C1 segment of cervical spinal cord (tissue), 14 donors: ENCODE measurements at places on chromosomes 1 and 21.

DNA sequence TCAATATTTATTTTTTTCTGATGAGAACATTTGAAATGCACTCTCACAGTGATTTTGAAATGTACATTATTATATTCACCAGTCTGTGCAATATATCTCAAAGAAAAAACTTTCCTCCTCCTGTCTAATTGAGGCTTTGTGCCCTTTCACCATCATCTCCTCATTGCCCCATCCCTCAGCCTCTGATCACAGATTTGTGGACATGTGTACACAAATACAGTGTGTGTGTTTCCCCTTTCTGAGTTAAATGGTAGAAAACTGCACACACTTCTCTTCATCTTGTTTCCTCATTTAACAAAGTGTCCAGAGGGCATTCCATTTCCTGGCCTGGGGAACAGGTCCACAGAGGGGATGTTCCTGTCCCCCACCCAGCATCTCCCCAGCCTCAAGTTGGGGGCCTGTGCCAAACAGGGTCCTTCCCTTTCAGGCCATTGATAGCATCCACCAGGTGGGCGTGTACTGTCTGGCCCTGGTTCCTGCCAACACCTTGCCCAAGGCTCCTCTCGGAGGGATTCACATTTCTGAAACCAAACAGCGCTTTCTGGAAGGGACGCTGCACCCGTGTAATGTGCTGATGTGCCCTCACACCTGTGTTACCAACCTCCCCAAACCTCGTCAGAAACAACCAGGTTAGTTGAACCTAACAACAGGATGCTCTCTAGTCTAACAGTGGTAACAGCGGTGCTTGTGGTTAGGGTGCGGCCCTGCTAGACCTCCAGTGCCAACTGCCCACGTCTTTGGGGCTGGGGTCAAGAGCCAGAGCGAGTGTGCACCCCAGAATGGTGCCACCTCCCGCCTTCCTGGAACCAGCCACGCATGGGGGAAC, 54.6 kb downstream of the S100B start:
- DNase-seq = no peak

GRCh38 chr1:240693844-240694243, 81.9 kb upstream of the GREM2 start:
- DNase-seq = no peak

GRCh38 chr1:118223426-118223825, 38.4 kb upstream of the SPAG17 start:
- no peak for DNase-seq

- DNase-seq = no peak
Observed at GRCh38 chr1:107879346-107879745, 85.6 kb downstream of the VAV3 start.

- DNase-seq = no peak
Observed at GRCh38 chr1:100440075-100440809, 87.9 kb downstream of the CDC14A start.

- no peak for DNase-seq
Observed at GRCh38 chr1:3018051-3018471, 3.2 kb upstream of the ACTRT2 start.

DNA sequence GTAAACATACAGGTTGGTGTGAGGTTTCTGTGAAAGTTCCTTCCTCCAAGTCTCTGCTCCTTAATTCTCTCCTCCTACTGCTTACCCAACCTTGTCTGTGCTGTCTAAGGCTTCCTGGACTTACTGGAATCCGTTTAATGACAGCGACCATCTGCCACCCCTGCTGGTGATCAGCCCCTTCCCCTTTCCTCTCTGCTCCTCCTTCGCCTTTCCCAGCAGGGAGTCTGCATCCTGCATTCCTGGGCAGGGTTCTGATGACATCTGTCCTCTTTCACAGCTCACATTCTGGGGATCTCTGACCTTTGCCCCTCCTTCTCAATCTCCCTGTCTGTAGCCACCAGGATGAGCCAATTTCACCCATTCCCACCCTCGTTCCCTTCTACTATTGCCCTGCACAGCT, 66.5 kb downstream of the KIRREL1 start:
- no peak for DNase-seq

GRCh38 chr21:46092026-46092764, 5.7 kb upstream of the COL6A2 start:
- DNase-seq = no peak

- DNase-seq = no peak
Observed at GRCh38 chr1:115939455-115939854, 36.9 kb upstream of the SLC22A15 start.

GRCh38 chr1:5720045-5720444, 272.2 kb downstream of the NPHP4 start:
- no peak for DNase-seq

GRCh38 chr1:24878775-24879742, 51.0 kb downstream of the RUNX3 start:
- DNase-seq = no peak

DNA sequence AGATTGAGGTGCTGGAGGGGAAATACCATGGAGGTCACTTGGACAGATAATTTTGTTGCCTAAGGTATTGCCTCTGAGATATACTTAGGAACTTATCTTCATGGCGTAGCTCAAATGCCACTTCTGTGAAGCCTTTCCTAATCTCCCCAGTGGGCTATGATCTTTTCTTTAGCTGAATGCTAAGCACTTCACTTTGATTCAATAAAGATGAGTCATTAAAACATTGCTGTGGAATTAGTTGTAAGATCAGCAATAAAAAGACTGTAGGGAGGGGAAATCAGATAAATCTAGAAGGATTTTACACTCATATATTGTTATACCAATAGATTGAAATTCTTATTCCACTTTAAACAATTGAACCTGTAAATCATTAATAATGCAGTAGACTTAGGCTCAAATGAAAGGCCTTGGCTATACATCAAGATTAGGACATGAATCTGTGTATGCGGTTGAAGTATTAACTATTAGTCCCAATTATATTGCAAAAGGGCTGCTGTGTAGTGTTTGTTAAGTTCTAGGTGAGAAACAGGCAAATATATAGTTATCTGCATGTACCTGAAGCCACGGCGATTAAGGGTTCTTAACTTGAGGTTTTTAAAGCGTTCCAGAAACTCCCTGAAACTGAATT, 19.2 kb upstream of the MAGOH start:
- DNase-seq = no peak

DNA sequence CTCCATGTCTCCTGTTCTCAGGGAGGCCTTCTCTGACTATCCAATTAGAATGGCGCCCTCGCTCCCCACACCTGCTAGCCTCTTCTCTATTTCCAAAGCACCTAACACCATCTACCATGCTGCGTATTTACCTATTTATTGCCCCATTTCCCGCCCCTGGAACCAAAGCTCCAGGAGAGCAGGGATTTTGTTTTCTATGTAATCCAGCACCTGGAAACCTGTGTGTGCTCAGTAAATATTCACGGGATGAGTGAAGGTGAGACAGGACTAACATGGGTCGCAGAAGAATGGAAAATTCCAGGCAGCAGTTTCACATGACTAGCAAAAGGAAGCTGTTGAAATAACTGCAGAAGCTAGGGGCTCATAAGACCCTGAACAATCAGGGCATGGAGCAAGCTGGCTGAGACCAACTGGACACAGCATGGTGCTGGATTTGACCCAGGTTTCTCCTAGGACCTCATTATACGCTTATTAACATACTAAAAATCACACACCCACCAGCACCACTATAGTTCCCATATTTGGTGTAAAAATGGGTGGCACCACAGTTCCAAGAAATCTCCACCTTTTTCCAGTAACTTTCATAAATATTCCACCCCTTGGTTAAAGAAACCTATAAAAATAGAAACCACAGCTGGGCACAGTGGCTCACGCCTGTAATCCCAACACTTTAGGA, 15.1 kb upstream of the TENT5B start:
- no peak for DNase-seq

GRCh38 chr21:45618287-45618686, 25.2 kb upstream of the PCBP3 start:
- no peak for DNase-seq

GRCh38 chr1:99820546-99820945, 29.6 kb upstream of the AGL start:
- no peak for DNase-seq

- no peak for DNase-seq
Observed at GRCh38 chr21:46189959-46190490, 5.8 kb upstream of the SPATC1L start.

DNA sequence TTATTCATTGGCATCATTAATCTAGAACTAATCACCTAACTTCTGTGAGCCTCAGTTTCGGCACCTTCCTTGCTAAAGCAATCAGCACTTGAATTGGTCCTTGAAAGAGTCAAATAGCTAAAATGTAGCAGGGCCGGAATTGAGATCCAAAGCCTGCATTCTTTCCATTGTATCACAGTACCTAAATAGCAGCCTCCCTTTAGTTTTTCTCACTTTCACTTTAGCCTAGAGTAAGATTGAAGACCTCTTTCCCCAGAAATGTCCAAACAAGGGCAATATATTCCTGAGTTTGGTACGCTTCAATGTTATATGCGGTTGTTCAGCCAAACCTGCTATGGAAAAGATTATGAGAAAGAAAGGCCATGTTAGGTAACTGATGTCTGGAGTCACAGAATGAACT, 121.9 kb upstream of the BMP8A start:
- no peak for DNase-seq

- DNase-seq = no peak
Observed at GRCh38 chr1:27057389-27057788, 44.7 kb upstream of the TENT5B start.

DNA sequence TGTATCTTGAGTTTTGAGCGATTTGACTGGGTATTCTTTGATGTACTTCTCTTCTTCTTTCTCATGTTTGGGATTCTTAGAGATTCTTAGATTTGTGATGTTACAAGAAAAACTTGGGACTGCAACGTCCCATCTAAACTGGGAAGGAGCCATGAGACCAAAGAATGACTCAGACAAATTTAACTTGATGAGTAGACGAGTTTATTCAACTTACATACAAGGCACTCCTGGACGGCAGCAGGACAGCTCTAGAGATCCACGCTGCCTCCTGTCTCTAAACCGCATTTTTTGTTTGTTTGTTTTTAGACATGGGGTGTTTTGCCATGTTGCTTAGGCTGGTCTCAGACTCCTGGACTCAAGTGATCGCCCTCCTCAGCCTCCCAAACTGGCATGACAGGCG, 137.1 kb downstream of the PIK3R3 start:
- DNase-seq = no peak

DNA sequence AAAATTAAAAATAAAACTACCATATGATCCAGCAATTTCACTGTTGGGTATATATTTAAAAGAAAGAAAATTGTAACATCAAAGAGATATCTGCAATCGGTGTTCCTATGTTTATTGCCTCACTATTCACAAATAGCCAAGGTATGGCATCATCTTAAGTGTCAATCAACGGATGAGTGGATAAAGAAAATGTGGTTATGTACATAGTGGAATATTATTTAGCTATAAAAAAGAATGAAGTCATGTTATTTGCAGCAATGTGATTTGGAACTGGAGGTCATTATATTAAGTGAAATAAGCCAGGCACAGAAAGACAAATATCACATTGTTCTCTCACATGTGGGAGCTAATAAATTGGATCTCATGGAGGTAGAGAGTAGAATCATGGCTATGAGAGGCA, 76.3 kb downstream of the RD3 start:
- no peak for DNase-seq

DNA sequence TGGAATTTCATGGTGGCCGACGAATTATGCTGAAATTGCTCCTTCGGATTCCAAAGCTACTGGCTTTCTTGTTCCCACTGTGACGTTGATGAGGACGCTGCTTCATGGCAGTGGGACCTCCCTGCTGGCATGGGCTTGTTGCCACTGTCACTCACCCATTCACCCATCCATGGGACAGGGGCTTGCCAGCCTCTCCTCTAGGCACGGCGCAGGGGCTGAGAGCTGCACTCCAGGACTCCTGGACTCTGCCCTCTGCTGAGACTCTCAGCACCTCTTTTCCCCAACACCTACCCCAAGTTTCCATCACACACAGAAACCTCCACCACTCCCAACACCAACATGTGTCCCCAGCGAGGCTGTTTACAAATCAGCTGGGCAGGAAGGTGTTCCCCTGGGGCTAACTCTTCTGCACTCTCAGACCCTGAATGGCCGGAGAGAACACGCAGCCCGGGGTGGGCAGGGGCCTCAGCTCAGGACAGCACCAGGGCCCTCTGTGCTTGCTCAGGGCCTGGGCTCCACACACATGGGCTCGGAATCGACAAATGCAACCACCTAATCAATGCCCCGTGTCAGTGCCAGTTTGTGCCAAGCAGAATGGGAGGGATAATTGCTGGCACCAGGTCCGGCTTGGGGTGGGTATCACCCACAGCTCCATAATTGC, 3.1 kb downstream of the ITGB2 start:
- DNase-seq = no peak

GRCh38 chr1:67874501-67875111, 41.3 kb upstream of the GNG12 start:
- DNase-seq = no peak

DNA sequence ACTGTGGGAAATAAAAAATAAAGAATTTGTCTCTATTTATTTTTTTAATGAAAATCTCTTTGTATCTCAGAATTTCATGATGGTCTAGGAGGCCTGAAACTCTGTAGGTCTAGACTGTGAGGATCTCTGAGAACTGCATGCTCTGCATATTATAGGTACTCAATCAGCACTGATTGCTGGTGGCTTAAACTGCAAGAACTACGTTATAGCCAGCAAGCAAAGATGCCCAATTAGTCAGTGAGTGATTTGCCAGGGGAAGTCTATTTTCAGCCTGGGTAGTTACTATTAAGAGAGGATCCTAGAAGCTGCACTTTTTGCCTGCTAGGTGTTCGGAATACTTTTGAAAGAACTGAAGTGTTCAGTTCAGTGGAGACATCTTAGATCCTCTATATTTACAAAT, 87.4 kb downstream of the GPR52 start:
- DNase-seq = no peak

DNA sequence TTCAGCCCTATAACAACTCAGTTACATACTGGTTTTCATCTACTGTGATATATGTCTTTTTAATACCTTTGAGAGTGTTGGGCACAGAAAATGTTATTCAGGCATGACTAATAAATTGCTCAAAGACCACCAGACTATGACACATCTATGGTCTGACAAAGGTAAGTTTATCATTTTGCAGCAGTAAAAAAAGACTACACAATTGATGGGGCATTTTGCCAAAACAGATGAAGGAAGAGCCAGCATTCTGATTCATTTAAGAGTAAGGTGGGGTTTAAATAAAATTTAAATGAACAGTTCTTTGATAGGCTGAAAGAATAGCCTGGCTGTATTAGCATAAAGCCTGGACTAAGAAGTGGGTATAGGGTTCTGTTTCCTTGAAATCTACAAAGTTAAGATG, 8.8 kb upstream of the RNPC3 start:
- no peak for DNase-seq

DNA sequence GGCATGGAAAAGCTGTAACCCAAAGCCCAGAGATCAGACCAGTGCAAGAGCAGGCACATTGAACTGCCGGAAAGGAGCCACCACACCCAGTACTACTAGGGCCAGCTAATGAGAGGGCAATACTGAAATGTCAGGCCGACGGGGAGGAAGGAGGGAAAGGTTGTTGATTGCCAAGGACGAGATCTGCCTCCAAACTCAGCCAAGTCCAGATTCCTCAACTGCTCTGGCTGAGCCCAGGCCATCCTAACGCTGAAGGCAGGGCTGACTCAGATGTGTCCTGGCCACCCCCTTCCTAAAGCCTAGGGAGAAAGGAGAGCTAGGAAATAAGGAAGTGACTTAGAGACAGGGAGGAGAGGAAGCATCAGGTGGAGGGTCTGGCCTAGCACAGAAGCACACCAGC, 42.1 kb upstream of the IPO9 start:
- no peak for DNase-seq

GRCh38 chr1:161943737-161944136, 79.9 kb downstream of the OLFML2B start:
- DNase-seq = no peak

- DNase-seq = no peak
Observed at GRCh38 chr21:46027851-46028493, 46.4 kb downstream of the COL6A1 start.

- DNase-seq = no peak
Observed at GRCh38 chr21:35349376-35350080, 300.4 kb upstream of the RUNX1 start.
